Stimulated activated CD4-positive, alpha-beta T cell treated with anti-CD3 and anti-CD28 coated beads, Interleukin-4, amount 100 ng/mL, for 48 hours (primary cell): ENCODE measurements at places on chromosomes 11 and 22.

GRCh38 chr22:37403267-37403960, 23.9 kb downstream of the ELFN2 start:
- DNase-seq = no peak

DNA sequence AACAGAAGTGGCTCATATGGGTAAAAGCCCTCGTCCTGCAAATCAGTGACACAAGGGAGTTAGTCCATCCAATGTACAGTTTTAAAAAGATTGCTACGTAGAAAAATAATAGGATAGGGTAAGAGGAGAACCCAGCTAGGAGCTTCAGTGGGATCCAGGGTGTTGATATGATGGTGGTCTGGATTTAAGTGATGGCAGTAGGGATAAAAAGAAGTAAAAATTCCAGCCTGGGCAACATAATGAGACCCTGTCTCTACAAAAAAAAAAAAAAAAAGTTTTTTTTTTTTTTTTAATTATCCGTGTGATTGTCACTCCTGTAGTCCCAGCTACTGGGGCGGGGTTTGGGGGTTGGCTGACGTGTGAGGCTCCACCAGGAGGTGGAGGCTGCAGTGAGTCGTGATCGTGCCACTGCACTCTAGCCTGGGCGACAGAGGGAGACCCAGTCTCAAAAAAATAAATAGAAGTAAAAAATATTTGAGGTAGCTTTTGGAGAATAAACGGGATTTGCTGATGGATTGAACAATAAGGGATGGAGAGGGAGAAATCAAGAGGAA, 7.0 kb upstream of the L3MBTL2 start:
- DNase-seq = peak; percentile 42

GRCh38 chr22:36116127-36116526, 44.4 kb downstream of the APOL3 start:
- no peak for DNase-seq

DNA sequence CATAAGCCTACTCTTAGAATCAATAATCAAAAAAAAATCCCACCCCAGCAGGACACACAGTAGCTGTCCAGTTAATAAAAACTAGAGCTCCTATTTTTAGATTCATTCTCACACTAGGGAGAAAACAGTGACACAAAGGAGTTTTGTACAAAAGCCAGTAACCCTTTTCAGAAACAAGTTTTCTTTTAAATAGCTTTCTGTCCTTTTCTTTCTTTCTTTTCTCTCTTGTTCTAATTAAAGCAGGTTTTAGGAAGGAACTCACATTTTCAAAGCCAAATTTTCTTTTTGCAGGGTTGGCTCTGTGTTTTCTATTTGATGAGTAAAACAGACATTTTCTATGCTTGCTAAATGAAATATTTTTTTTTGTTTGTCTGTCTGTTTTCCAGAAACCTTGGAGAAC, 1390.7 kb downstream of the FAM181B start:
- DNase-seq = no peak

GRCh38 chr11:9962722-9963121, 298.8 kb downstream of the SWAP70 start:
- DNase-seq = no peak
